T-helper 2 cell (primary cell): ENCODE measurements at places on chromosomes 6 and 20.
A peak's percentile ranks its signal among the peaks of the same experiment; 100 is the strongest.

DNA sequence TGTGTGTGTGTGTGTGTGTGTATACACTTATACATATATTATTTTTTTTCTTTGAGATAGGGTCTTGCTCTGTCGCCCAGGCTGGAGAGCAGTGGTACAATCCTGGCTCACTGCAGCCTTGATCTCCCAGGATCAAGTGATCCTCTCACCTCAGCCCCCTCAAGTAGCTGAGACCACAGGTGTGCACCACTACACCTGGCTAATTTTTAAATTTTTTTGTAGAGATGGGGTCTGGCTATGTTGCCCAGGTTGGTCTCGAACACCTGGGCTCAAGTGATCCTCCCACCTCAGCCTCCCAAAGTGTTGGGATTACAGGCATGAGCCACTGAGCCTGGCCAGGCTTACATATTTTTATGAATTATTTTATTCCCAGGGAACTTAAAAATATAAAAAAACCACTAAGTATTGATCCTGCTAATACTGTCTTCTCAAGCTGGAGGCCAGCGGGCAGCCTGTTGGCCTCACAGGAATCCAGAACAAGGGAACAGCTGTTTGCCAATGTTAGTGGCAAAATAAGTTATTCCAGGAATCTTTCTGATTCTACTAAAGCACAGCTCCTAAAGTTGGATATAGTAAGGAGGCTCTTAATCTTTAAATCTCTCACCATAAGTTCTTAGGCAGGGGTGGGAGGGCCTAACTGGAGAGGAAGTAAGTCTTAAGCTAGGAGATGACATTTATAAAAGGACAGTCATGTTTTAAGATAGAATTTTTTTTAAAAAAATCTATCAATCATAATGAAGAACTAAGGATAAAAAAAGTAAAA is 135.5 kb upstream of the NUP153 start:
- DNase-seq: no peak

DNA sequence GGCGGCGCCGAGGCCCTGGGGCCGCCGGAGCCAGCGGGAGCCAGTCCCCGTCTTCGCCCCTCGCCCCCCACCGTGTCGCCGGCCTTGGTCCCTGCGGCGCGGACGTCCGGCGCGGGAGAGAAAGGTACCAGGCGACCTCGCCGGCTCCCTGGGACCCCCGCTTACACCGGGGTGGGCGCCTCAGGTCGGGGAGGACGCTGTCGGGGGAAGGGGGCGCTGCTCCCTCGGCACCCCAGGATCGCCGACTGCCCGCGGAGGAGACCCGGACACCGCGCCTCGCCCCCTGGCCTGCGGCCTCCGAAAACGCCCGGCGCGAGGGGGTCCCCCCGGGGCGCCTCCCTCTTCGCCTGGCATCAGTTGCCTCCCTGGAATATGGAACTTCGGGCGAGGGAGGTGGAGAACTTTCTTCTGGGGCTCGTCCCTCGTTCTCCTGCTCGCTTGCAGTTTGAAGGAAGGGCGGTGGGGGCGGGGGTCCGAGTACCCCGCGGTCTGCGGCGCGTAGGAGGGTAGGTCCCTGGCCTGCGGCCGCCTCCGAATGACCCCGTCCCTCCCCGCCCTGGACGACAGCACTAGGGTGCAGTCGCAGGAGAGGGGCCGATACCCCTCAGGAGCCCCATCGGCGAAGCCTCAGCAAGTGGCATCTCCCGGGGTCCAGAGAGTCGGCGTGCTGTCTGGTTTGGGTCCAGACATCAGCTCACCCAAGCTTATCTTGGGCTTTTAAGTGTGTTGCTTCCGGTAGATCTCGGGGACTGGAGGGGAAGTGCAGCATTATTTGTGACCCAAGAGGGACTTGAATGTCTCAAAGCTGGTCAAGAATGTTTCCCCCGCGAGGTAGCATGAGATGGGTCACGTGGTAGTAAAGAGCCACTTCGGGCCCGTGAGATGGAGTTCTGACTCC is 549 bp downstream of the ANKRD6 start:
- DNase-seq: peak; percentile 10

DNA sequence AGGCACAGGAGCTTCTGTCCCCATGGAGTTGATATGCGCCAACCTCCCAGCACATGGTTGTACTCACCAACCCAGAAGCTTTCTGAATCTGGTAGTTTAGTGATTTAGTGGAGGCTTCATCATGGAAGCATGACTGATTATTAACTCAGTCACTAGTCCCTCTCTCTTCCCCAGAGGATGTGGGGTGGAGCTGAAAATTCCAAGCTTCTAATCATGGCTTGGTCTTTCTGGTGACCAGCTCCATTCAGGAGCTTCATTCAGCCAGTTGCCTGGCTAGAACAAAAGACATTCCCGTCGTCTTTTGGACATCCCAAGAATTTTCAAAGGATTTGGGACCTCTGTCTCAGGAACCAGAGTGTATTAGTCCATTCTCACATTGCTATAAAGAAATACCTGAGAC is 13.3 kb upstream of the SMIM13 start:
- DNase-seq: no peak

- no peak for DNase-seq
These were observed 39.5 kb downstream of the HDDC2 start for GRCh38 chr6:125262016-125263013.

DNA sequence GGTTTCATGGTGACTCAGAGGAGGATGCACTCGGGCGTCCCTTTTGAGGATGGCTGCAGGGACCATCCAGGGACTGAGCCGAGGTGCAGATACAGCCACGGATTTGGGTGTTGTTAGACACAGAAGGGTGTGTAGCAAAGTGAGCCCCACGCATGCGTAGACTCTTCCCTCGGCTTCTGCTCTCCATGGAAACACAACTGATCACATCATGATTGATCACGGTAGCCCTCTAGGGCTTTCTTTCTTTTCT is 606 bp upstream of the ULBP1 start:
- peak; percentile 17 for DNase-seq

DNA sequence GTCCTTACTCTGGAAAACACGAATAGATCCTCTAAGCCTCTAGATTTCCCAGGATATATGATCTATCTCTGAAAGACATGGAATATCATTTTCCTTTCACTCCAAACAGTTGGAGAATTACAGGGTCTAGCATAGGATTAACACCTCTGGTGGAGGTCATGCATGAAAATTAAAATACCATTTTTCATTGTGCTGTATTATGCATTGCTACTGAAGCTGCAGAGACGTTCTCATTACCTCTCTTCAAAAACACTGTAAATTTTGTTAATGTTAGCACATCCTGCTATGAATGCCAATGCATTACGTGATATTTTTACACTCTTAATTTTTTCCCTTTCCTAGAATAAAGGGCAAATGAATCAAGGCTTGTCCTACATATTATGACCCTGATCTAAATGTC is 558.6 kb downstream of the TBC1D32 start:
- no peak for DNase-seq

- no peak for DNase-seq
These were observed 41.7 kb downstream of the MOCS1 start for GRCh38 chr6:39892490-39893129.

- no peak for DNase-seq
These were observed 89.5 kb downstream of the JARID2 start for GRCh38 chr6:15335385-15335784.

DNA sequence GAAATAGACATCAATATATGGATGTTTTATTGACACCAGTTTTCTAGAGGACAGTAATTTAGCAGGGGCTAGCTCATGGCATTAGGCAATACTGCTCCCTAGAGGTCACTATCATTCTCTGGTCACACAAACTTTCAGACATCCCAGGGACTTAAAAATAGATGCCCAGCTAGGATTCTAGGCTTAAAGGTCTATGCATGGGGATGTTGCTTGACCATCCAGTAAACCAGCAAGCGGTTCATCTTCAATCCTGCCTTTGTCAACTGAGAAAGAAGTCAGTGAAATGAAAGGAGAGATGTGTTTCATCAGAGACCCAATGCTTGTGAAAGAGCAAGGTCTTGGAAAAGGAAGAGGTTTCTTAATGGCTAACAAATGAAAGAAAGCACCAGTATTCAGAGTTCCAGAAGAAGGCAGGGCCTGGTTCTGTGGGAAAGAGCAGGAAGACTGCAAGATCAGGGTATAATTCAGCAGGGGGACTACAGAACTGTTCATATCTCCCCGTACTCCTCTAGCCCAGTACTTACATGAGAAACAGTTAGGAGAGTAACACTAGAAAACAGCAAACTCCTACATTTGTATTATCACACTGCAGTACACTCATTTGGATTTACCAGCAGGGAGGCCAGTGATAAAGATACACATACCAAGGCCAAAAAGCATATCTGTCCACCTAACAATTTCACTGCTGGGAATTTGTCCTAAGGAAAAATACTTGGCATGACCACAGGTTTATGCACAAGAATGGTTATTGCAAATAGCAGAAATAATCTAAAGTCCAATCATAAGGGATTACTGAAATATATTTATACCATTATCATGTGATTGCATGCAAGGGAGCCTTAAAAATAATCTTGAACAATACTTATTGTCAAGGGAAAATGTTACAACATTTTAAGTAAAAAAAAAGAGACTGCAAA is 151.4 kb upstream of the LAMA2 start:
- DNase-seq: no peak

DNA sequence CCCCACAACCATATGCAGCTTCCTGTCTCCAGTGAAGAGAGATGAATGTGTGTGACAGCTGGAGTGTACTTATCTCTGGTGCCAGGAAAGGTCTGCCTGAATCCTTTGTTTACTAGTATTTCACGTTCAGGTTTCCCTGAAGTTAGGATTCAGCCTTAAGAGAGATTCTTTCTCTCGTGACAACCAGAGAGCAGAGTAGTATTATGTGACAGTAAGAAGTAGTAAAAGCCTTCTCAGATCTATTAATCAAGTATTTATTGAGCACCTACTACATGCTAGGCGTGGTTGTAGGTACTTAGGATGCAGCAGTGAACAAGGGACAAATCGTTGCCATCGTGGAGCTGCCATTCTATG is 949 bp downstream of the KIFC1 start:
- peak; percentile 52 for DNase-seq

GRCh38 chr6:105562027-105562426 is 159.1 kb upstream of the PREP start:
- DNase-seq: no peak

- no peak for DNase-seq
These were observed 146.2 kb downstream of the COL21A1 start for GRCh38 chr6:56101141-56101553.

DNA sequence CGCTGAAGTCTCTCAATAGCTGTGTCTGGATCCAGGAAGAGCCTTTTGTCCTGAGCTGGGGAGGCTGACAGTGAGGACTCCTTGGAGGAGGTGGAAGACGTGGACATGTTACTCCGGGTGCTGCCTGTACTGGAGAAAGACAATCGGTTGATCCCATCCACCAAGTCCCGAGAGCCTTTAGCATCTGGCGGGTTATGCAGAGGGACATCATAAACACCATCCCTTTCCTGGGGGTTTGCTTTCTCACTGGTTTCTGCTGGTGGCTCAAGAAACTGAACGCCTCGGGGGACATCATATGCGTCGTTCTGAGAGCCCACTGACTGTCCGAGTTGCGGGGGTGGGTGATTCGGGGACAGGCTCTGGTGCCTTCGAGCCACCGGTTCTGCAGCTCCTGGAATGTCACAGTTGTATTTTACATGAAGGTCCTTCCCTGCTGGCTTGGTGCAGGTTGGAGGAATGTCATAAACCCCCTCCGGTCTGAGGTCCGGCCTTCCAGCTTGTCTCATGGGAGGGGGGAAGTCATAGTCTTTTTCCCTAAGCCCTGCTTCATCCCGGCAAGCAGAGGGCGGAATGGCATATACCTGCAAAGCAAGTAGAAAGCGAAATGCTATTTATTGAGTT is 41.7 kb downstream of the NEDD9 start:
- no peak for DNase-seq

- DNase-seq: no peak
These were observed 431.1 kb downstream of the NKAIN2 start for GRCh38 chr6:124234801-124235200.

DNA sequence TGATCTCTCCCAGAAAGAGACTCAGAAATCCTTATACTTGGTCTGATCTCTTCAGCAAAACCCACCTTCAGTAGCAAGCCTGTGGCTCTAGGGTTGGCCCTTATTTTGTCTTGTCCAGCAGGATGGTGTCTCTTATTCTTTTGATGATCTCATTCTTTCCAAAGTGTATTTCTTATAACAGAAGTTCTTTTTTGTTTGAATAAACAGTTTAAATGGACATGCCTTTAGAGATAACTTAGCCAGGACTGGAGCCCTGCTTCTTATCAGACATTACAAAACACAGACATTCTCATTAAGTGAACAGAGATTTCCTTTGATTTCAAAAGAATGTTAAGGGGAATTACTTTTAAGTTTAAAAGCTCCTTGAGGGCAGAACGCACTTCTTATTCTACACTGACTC is 31.7 kb downstream of the KCNS1 start:
- no peak for DNase-seq

- no peak for DNase-seq
These were observed 8.5 kb upstream of the PSMG4 start for GRCh38 chr6:3250231-3250675.

DNA sequence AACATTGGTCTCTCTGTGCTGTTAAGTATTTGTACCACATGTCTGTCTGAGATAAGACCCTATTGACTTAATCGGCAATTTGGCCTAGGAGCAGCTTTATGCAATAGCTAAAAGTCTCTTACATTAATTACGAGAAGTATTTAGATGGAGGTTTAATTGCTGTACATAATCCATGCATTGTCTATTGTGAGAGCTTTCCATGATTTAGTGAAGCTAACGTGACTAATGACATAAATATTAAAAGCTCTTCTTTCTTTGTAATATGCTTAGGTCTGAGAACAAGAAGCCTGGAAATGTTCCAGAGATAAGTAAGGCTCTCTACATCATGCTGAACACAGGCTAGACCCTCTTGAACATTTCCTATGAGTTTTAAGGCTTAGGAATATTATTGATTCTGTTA is 32.7 kb upstream of the FAM83B start:
- no peak for DNase-seq
